ENCODE measurements at places on chromosomes 1 and 21.

GRCh38 chr1:192762265-192762664 is 46.6 kb upstream of the RGS2 start:
- no peak for DNase-seq

- DNase-seq: no peak
Observed at GRCh38 chr1:174999936-175000696, at the start of gene CACYBP. Gene CACYBP (plus strand): TSS chr1:174999947. CDS start chr1:175000181, 234 bp downstream.

DNA sequence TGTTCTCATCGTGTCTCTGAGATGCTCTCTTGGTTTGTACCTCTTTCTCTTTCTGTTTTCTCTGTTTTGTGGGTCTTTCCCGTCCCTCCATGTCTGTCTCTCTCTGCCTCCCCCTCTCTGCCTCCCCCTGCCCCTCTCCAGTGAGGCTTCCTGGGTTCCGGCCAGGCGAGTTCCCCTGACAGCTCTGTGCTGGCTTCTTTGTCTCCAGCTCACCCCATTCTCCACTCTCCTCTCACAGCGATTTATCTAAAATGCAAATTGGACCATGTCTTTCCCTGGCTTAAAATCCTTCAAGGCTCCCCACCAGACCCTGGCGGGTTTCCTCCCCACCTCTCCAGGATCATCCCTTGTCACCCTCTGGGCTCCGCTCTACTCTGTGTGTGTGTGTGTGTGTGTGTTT is 202.4 kb upstream of the POU3F1 start:
- no peak for DNase-seq

DNA sequence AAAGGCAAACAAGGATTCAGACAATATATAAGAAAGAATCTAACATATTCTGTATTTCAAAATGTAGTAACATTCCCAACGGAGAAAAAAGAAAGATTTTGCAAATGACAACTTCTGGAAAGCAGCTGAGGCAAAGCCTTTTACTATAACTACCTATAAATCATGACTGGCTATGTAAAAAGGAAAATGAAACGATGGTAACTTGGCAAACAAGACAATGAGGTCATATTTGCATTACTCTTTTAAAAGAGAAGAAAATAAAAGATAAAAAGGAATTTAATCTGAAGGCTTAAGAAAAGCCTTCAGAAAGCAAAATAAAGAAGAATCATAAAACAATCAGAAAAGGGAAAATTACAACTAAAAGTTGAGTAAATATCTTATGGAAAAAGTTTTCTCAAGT is 25.1 kb upstream of the ASPM start:
- DNase-seq: no peak

DNA sequence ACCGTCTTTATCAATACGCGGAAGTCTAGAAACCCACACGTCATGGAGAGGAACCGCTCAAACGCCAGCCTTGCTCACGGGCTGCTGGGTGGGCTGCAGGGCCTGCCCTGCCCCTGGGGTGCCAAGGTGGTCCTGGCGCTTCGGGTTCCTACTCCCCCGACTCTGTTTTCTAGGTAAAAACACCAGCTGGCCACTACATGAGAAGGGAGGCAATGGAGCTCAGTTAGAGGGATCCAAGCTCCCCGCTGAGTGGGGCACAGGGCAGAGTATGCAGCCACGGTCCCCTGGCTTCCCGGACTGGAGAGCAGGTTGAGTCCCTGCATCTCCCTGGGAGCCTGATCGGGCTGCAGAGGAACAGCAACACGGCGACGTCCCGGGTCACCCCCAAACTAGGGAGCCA is 41.2 kb upstream of the RIPK4 start:
- no peak for DNase-seq

- no peak for DNase-seq
Observed at GRCh38 chr1:185491604-185492003, 174.6 kb upstream of the IVNS1ABP start.

DNA sequence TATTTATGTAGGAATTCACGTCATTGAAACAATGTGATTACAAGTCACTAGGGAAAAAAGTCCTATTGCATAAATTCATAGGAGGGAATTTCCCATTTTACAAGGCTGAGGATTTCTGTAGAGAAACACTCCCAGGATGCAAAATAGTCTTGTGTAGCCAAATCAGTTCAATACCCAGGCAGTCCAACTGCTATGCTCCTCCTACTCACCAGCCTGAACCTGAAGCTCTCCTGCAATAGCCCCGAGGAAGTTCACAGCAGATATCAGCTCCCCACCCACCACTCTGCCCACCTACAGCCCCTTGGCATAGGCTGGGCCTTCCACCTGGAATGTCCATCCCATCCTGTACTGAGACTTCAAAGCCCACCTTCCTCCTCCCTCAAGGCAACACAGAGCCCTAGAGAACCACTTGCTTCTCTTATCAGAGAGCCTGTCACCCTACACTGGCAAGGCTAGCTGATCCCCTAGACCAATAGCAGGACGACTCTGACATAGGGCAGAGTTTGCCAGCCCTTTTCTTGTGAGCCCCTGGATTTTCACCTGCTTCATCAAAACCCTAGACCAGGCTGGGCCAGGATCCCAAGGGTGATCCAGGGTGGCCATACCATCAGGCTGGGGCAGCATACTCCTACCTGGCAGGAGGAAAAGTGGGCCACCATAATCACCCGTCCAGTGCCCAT is 1.5 kb downstream of the LSS start:
- no peak for DNase-seq

DNA sequence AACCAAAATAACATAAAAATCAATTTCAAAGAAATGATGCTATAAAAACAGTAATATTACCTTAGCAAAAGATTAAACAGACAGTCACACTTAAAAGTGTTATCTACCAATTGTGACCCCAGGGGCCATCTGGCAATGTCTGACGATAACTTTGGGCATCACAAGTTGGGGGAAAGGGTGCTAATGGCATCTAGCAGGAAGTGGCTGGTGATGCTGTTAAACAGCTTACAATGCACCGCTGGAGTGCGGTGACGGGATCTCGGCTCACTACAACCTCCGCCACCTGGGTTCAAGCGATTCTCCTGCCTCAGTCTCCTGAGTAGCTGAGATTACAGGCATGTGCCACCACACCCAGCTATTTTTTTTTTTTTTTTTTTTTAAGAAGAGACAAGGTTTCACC is 27.6 kb downstream of the NUP133 start:
- no peak for DNase-seq

- no peak for DNase-seq
Observed at GRCh38 chr21:46637952-46638746, 2.7 kb downstream of the PRMT2 start.

DNA sequence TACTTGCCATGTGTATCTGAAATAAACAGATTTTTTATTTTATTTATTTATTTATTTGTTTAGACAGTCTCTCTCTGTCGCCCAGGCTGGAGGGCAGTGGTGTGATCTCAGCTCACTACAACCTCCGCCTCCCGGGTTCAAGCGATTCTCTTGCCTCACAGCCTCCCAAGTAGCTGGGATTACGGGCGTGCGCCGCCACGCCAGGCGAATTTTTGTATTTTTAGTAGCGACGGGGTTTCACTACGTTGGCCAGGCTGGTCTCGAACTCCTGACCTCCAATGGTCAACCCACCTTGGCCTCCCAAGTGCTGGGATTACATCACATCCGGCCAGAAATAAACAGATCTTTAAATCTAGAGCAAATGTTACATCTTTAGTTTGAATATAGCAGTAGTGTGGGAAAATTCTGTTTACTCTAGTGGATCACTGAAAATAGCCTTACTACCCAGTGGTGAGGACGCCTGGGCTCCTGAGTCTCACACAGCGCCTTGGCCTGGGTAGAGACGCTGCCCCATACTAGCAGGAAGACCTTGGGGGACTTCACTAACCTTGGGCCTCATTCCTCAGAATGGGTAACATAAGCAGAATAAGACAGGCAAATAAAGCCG is 709 bp downstream of the GART start:
- no peak for DNase-seq

GRCh38 chr1:17274186-17275170 is 25.6 kb downstream of the PADI3 start:
- DNase-seq: no peak

DNA sequence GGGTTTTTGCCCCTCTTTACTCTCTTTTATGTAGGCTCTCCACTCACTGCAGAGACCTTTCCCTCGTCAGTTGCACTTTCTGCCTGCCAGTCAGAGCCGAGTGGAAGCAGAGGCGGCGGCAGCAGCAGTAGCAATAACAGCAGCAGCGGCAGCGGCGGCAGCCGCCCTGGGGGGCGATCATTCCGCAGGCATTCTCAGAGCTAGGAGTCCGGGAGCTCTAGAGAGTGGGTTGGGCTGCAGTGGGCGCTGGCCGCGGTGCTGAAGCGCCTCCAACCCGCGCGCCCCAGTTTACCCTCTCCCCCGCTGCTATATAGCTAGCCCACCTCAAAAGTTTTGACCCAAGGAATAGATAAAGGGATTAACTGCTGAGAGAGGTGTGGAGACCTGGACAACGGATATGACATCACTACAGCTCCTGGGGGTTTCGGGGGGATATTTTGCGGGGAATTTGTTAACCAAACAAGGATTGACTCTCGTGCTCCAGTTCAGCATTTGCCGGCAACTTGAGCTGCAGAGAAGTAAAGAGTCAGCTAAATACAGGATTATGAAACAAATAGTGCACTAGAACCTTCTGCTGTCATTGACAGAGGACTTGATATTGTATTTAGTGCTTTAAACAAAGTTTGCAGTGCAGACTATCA is at the start of gene OLFM3:
Gene OLFM3 (minus strand): TSS at position 102 of the 641 bp plus-strand sequence.
- no peak for DNase-seq

GRCh38 chr1:184827600-184828368 is 73.1 kb upstream of the EDEM3 start:
- DNase-seq: no peak
